ENCODE measurements at places on chromosomes 16 and 17. TPM values are rescaled to one million over a fixed set of nuclear protein-coding genes. Genes with fewer than 3 reads are reported as not detected.

DNA sequence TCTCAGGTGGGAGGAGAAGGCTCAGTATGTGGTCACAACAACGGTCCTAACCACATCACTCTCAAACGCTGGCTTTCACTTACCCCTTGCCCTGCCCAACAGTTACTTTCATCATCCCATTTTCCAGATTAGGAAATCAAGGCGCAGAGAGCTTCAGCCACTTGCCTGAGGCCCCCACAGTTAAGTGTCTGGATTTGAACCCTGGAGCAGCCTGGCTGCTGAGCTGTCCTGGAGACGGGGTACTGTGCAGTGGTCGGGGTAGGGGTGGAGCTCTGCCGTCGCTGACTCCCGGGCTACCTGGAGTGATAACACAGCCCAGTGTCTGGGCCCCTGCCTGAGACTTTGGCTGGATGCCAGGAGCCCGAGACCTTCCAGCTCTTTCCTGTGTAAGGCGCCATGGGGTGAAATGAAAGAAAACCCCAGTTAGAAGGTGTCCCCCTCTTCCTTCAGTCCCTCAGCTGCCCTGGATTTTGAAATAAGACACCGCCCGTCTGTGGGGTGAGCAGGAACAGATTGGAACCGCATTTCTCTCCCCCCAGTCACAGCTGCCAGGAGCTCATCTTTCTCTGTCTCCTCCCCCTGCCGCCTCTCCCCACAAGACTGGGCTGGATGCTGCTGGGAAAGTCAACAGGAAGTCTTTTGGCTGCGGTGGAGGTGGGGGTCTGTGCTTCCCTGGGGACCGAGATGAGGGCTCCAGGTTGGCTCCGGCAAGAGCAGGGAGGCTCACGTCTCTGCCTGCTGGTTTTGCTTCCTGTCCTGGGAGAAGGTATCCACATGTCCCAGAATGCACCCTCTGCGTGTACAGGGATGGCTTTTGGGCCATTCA is 280.2 kb downstream of the SEC14L1 start:
- H3K36me3 ChIP-seq = no peaks in the 10 kb centered on the region
- H3K4me1 ChIP-seq = peaks cover 46% of the 10 kb centered on the region
- peak; percentile 68 for DNase-seq
- no peaks in the 10 kb centered on the region for H3K27me3 ChIP-seq

DNA sequence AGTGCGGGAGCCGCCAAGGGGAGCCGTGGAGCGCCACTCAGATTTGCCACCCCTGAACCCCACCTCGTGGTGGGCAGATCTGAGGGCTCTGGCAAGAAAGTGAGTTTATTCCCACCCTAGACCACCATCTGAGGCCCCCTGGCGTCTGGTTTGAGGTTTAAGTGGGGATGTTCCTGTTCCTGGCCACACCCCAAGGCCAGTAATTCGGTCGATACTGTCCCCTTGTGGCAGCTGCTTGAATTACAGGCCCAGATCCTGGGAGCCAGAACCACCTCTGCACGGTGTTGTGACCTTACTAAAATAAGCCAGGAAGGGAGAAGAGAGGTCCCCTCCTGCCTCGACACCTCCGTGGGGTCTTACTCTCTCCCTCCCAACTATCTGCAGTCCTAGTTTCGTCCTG is 3.3 kb upstream of the LAT start:
- no peaks in the 10 kb centered on the region for H3K4me1 ChIP-seq
- no peak overlapping the region for H3K4me3 ChIP-seq
- DNase-seq = peak; percentile 11
- H3K27ac ChIP-seq = no peak overlapping the region

GRCh38 chr17:57866723-57867122 is 16.9 kb upstream of the MRPS23 start:
- peaks cover 39% of the 10 kb centered on the region for H3K4me1 ChIP-seq
- H3K36me3 ChIP-seq = no peaks in the 10 kb centered on the region
- no peak for DNase-seq

DNA sequence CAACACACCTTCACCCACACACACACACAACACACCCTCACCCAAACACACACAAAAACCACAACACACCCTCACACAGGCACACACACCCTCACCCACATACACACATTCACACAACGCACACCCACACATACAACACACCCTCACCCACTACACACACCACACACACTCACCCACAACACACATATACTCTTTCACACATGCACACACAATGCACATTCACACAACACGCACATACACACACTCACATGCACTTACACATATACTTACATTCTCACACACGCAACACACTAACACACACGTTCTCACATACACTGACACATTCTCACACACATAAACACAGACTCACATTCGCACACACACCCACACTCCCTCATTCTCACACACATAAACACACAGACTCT is 3.8 kb downstream of the ASGR1 start:
- no peaks in the 10 kb centered on the region for H3K27me3 ChIP-seq
- no peak overlapping the region for H3K4me3 ChIP-seq
- H3K4me1 ChIP-seq = 0 out of 2 replicates have a peak, but pooled peaks cover 5% of the 10 kb centered on the region

DNA sequence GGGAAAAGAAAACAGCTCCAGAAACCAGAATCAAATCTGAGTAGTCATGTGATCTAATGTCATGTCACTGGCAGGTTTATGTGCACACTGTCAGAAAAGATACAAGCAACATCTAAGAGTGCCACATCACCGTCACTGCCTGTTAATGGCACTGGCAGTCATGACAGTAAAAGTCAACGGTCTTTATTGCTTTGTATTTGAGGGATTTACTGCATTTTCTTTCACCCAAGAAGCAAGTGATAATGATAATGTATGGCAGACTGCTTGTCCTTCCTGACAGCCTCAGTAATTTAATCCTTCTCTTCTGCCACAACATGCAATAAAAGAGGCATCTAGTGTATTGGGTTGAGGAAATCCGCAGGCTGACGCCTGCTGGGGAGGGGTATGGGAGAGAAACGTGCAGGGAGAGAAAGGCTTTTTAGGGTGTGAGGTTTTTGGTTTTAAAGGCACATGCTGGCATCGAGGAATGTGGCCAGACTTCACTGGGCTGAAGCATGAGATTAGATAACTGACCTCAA is 92.4 kb downstream of the RPGRIP1L start:
- no peak for DNase-seq
- no peak overlapping the region for H3K27ac ChIP-seq
- H3K36me3 ChIP-seq = peaks cover 7% of the 10 kb centered on the region
- H3K27me3 ChIP-seq = no peaks in the 10 kb centered on the region
- no peak overlapping the region for H3K4me3 ChIP-seq
- no peaks in the 10 kb centered on the region for H3K4me1 ChIP-seq

The HOXB8 gene
- total RNA-seq = not detected

The LRRC75A gene
- 0.13 TPM for total RNA-seq

The SPN gene
- total RNA-seq = not detected

Data from GM23248 (cell line).